ENCODE measurements at places on chromosomes 12 and 14. TPM values are rescaled to one million over a fixed set of nuclear protein-coding genes. Genes with fewer than 3 reads are reported as not detected.
A peak's percentile ranks its signal among the peaks of the same experiment; 100 is the strongest.

- no peak for DNase-seq
These were observed 105.8 kb downstream of the MNAT1 start for GRCh38 chr14:60840313-60840712.

DNA sequence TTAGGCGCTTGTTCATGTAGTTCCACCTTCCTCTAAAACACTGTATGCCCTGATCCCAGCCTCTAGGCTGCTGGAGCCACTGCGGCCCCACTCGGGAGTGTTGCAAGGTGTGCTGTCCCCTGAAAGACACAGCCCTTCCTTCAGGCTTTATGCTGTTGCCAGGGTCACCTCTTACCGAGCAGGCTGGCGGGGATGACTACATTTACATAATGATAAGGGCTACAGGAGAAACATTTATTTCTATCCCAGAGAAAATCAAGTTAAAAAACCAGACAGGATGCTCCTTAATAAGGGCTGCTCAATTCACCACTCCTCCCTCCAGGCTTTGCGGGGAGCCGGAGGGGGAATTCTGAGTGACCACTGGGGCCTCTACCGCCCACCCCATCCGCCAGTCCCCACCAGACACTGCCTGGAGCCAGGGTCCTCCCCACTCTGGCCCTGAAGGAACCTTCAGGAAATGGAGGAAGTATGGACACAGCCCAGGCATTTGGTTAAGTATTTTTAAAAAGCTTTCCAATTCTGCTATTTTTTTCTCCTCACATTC, 200.6 kb downstream of the TTC7B start:
- no peak for DNase-seq

DNA sequence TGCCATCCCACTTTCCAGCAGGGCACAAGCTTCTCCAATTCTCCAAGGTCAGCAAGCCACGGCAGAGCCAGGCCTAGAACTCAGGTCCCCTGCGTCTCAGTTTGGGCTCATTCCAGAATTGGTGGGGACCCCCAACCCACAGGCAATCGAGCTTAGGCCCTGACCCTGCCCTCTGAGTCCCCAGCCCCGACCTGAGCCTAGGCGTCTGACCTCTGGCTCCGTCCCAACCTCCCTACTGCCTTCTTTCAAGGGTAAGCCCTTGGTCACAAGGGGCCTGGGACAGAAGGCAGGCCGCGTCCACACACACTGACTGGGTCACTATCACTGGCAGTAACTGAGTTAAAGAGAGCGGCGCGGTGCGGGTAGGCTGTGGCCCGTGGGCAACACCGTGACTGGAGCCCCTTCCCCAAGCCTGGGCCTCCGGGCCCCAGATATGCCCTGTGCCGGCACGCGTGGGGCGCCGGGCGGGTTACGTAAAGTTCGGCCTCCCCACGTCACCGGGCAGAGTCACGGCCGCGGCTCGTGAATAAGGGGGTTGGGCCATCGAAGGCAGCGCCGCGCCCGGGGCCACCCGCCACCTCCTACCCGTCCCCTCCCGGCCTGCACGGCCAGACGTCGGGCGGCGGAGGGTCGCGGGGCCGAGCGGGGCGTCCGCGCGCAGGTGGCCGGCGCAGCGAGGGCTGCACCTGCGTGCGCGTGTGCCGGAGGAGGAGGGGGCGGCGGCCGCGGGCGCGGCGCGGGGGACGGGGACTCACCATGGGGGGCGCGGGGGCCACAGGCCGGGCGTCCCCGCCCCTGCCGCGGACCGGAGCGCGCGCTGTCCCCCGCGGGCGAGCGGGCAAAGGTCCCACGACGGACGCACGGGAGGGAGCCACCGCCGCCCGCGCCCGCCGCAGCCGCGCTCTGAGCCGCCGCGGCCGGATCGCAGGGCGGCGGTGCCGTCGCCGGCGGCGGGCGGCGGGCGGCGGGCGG, 516 bp downstream of the ANKRD9 start:
- DNase-seq = peak; percentile 76

GRCh38 chr14:100623961-100624360, 36.7 kb upstream of the BEGAIN start:
- DNase-seq = no peak

Gene KRT75
- not detected for total RNA-seq
